ENCODE measurements at places on chromosomes 7 and 10.

DNA sequence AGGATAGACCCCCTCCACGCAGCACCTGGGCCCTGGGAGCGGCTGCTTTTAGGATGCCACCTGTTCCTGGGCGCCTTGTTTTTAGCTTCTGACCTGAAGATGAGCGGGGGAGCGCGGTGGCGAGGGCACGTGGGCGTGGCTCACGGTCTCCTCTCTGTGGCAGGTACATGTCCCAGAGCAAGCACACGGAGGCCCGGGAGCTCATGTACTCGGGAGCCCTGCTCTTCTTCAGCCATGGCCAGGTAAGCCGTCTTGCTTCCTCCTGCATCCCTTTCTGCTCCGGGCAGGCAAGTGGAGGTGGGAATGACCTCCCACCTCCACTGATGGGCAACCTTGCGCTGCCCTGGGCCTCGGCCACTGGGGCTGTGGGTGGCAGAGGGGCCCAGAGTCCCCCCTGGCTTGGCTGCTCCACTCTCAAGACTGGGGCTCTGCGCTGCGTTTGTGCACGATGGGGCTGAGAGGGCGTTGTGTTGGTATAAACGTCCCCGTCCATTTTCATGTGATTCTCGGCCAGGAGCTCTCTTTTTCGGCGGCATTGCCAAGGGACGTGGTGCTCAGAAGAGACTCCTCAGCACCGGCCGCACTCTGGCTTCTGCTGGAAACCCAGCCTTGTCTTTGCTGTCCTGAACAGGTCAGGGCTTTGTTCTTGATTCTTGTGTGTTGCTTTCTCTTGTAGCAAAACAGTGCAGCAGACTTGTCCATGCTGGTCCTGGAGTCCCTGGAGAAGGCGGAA is 9.7 kb downstream of the GET4 start:
- DNase-seq = peak; percentile 37

DNA sequence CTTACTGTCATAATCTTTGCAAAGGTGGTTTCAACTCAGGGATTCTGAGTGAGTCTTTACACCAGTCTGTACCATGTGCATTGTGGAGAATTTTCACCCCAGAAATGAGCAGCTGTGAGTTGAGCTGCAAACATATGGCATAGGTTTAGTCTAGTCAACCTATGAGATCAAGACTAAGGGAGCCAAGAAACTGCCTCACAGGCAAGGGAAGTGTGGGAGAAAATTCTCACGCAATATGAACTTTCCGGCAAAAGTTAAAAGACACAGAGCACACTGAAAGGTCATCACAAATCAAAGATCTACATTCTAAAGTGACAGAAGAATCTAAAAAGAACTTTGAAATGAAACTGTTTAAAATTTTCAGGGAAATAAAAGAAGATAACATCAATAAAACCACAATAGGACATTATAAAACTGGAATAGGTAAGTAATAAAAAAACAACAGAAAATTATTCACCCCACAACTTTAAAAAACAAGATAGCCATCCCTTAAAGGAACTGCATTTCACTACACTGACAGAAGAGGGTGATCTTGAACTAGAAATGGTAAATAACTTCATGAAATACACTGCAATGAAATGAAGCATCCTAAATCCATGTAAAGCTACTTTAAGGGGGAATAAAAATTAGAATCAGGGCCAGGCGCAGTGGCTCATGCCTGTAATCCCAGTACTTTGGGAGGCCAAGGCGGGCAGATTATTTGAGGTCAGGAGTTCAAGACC is 63.5 kb downstream of the LGI1 start:
- no peak for DNase-seq

DNA sequence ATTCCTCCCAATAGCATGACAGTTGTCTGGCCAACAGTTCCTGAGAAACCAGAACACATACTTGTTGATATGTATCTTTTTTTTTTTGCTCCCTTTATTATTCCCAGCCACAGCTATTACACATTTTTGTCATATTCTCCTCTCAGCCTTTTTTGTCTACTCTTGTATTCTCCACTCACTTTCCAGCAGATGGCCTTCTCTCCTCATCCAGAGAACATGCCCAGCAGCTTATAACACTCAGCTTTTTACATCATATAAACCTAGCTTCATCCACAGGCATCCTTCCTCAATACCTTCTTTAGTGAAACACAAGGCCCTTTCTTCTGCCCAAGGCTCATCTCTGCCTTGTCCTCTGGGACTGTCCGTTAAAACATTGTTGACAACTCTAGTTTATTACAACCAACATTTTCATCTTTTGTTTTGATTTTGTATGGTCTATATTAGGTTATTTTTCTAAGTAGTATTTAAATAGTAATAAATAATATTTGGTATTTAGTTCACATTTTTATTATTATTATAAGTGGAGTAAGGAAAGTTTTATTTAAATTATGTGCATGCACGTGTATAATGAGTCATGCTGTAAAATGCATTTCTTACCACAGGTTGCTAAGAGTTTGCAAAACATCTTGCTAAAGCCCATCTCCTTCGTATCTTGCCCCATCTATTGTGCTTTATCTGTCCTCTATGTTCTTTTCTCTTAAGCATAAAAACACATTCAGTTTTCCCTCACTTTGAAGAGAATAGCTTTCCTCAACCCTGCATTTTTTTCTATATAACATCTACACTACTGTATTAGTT is 101.5 kb downstream of the ORC5 start:
- DNase-seq = no peak

DNA sequence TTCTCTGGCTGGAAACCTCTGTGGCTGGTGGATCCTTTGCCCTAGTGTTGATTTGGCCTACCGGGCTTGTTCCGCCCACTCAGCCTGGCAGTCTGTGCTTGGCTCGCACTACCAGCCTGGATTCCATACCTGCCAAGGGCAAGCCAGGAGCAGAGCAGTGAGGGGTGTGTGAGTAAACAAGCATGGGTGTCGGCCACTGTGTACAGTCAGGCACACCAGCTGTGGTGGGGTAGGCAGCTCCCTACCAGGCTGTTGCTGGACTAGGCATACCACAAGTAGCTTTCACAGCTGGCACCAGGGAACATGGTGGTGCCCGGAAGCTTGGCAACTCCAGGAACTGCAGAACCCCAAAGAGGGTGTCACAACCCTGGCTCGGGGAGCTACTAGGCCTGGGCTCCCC is 942.9 kb upstream of the LRRN3 start:
- DNase-seq = no peak

DNA sequence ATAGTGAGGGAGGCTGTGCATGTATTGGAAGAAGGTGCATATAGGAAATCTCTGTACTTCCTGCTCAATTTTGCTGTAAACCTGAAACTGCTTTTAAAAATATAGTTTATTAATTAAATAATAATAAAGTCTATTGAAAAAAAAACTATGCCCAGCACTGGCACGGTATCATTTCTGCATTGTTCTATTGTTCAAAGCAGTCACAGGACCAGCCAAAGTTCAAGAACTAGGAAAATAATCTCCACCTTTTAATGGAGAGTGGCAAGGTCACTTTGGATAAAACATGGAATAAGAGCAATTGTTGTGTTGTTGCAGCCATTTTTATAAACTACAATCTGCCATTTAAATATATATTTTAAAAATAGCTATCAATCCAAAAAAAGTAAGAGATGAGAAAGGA is 24.7 kb downstream of the ASAH2 start:
- no peak for DNase-seq

GRCh38 chr7:131212114-131212513 is 115.6 kb upstream of the MKLN1 start:
- no peak for DNase-seq

DNA sequence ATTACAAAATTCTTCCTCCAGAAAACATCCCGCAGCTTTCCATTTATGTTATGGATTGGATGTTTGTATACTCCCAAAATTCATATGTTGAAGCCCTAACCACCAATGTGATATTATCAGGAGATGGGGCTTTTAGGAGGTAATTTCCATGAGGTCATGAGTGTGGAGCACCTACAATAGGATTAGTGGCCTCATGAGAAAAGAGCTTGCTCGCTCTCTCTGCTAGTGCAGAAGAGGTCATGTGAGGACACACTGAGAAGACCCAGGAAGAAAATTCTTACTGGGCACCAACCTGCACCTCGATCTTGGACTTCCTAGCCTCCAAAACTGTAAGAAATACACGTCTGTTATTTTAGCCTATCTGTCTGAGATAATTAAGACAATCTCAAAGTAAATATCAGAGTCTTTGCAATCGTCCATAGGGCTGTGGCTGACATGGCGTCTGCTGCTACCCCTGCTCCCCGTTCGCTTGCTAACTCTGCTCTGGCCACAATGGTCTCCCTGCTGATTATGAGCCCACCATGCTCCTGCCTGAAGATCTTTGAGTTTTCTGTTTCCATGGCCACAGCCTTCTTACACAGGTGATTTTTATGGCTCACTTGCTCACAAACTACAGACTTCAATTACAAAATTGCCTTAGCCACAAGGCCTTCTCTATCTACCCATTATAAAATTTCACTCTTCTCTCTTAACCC is 333.3 kb downstream of the CACNA2D1 start:
- DNase-seq = no peak

GRCh38 chr7:100456562-100456961 is 7.5 kb downstream of the SPACDR start:
- no peak for DNase-seq

DNA sequence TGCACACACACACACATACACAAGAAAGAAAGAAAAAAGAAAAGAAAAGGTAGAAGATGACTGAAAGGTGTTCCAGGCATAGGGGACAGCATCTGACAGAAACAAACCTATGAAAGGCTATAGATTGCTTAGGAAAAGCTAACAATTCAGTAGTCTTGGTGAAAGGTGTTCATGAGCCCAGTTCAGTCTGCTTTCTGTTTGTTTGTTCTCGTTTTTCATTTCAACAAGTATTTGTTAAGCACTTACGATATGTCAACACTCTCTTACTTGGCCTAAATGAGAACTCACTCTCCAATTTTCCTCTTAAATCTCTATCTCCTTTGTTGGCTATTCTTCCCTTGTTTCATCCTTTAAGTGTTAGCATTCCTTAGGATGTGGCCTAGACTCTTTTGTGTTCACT is 133.2 kb downstream of the GRM8 start:
- no peak for DNase-seq

GRCh38 chr10:111118758-111119157 is 41.9 kb downstream of the ADRA2A start:
- DNase-seq = no peak

DNA sequence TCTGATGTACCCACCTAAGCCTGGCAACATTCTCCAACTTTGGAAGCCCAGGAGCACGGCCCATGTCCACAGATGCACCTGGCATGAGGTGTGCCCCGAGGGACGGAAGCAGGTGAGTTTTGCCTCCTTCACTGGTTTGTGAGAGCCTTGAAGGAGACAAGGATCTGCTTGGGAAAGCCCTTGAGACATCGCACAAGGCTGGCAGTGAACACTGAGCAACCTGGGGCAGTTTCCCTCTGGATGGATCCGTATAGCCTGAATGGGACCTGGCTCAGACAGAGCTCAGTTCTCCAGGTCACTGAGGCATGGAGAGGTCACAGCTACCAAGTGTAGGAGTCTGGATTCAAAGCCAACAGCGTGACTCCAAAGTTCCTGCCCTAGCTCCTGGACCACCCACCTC is 8.8 kb upstream of the NUPR2 start:
- no peak for DNase-seq

Measured in CD8-positive, alpha-beta memory T cell (primary cell).